T-helper 1 cell (primary cell): ENCODE measurements at places on chromosomes 3 and 15.

- DNase-seq: no peak
Observed at GRCh38 chr3:102714567-102714966, 279.8 kb downstream of the ZPLD1 start.

- no peak for DNase-seq
Observed at GRCh38 chr15:32867313-32867626, 149.5 kb downstream of the GREM1 start.

GRCh38 chr15:94403331-94403730 is 172.0 kb downstream of the MCTP2 start:
- no peak for DNase-seq

GRCh38 chr15:52234596-52235541 is 43.7 kb upstream of the GNB5 start:
- no peak for DNase-seq

DNA sequence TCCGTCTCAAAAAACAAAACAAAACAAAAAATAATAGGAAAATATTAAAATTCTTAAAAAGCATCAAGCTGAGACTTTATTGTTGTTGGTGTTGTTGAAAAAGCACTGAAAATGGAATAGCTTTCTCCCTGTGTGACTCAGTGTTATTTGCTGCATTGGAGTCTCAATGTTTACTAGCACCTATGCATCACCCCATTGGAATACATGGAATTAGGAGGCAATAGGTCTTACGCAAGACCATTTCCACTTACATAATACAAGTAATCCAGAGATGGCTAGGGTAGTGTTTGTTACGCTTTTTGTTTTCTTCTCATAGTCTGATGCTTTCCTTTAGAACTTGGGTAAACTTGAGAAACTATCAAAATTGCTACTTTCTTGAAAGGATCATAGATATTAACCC is 15.2 kb downstream of the GXYLT2 start:
- DNase-seq: no peak

DNA sequence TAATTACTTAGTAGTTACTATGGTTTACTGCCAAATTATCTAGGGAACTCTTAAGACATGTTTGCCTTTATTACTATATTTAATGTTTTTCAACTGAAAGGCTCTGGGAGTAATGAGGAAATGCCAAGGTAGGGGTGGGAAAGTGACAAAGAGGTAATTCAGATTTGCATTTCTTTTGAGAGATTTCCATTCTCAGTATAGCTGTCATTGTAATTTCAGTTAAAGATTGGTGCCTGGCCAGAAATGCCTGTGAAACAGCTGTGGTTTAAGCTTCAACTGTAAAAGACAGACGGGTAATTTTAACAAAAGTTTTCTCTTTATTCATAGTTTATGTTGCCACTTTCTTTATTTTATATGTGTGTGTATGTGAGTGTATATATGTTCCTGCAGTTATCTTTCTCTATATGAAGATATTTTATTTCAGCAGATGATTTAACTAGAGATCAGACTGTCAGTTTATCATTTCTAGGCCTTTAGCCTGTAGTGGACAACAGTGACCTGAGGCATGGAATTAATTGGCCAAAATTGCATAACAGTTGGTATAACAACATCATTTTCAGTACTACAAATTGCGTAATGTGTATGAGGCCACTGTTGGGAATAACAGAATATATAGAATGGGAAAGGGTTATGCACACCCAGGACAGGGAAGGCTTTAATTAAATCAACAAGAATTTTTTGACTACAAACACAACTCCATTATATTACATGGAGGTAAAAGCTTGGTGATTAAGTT is 119.0 kb downstream of the BBX start:
- no peak for DNase-seq

- no peak for DNase-seq
Observed at GRCh38 chr3:15498431-15499214, 22.9 kb downstream of the COLQ start.

DNA sequence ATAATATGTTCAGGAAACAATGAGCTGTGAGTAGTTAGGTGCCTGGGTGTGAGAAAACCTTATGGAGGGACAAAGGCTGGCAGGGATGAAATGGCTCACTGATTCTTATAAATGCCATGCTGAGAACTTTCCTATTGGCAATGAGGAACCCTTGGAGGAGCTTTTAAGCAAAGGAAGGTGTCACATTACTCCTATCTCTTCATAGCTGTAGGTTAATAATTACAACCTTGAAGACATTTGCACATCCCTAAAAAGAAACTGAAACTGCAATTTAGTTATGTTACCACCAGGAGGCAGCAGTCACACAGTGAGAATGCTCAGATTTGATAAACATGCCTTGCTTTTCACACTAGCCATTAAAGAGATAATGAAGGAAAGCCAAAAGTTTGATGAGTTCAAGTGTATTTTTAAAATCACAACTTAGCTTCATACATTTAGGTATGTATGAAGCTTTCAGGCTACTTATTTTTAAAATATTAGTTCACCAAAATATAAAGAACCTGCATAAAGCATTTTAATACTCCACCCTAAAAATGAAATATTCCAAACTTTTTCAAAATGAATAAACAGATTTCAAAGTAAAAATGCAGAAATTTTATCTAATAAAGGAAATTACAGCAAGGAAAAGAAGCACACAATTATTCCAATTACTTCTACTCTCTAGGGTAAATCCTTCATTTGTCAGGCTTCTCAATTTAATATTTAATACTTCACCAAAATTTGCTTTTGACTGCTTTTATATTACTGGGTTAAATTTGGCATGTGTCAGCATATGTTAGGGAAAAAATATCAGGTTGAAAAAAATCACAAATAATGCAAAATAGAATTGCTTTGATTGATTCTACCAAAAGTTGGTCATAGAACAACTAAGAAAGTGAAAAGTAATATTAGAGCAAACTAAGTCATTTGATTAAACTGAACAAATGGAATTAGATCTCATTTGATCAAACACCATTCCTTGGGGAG is 136.9 kb upstream of the SLC2A2 start:
- no peak for DNase-seq

GRCh38 chr15:90716317-90716975 is 700 bp upstream of the BLM start:
- DNase-seq: no peak

- DNase-seq: no peak
Observed at GRCh38 chr15:80558631-80559319, 136.3 kb upstream of the ABHD17C start.

- no peak for DNase-seq
Observed at GRCh38 chr15:85000189-85000864, 18.7 kb downstream of the PDE8A start.

GRCh38 chr3:16417945-16418739 is 95.4 kb downstream of the RFTN1 start:
- no peak for DNase-seq

GRCh38 chr3:188137051-188137450 is 16.9 kb upstream of the LPP start:
- no peak for DNase-seq

GRCh38 chr3:89577637-89578530 is 470.5 kb downstream of the EPHA3 start:
- no peak for DNase-seq

DNA sequence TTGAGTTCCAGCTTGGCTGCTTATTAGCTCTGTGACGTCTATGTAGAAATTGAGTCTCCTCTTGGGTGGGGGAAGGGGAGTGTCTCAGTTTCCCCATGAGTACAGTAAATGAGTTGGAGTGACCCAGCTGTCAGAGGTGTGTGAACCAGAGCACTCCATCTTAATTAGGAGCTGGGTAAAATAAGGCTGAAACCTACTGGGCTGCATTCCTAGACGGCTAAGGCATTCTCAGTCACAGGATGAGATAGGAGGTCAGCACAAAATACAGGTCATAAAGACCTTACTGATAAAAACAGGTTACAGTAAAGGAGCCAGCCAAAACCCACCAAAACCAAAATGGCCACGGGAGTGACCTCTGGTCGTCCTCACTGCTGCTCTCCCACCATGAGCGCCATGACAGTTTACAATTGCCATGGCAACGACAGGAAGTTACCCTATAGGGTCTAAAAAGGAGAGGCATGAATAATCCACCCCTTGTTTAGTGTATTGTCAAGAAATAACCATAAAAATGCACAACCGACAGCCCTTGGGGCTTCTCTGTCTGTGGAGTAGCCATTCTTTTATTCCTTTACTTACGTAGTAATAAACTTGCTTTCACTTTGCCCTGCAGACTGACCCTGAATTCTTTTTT is 222.4 kb downstream of the CACNA2D3 start:
- DNase-seq: no peak
